AG10803 (cell line): ENCODE measurements at places on chromosomes 6 and 20.

DNA sequence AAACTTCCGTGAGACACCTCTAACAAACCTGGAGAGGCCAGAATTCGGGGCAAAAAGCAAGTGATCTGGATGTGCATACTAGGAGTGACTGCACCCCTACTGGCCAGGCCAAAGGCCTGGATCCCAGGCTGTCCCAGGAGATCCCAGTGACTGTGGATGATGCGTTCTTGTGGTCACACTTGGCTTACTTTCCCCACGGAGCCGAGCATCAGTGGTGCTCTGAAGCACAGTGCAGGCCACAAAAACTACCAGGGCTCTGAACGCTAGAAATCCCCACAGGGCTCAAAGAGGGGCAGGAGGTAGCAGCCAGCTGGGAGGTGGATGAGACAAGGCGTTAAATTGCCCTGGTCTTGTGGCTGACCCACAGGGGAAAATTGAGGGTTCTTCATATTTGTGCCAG lies 7.1 kb downstream of the TRIM26 start:
- DNase-seq: peak; percentile 35

- no peak for DNase-seq
These were observed 189.3 kb downstream of the TSHZ2 start for GRCh38 chr20:53161473-53161872.

- DNase-seq: no peak
These were observed 200.2 kb upstream of the ZNF217 start for GRCh38 chr20:53793783-53794383.

DNA sequence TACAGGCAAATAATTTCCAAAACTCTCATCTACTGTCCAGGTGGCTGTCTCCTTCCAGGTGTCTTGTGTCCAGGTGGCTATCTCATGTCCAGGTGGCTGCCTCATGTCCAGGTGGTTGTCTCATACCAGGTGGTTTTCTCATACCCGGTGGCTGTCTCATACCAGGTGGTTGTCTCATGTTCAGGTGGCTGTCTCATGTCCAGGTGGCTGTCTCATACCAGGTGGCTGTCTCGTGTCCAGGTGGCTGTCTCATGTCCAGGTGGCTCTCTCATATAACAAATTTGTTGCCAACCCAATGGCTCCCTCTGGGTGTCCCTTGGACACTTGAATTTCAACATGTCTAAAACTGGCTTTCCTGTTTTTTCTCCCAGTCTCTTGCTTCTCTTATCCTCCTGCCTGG lies 14.3 kb upstream of the SLC22A3 start:
- no peak for DNase-seq

DNA sequence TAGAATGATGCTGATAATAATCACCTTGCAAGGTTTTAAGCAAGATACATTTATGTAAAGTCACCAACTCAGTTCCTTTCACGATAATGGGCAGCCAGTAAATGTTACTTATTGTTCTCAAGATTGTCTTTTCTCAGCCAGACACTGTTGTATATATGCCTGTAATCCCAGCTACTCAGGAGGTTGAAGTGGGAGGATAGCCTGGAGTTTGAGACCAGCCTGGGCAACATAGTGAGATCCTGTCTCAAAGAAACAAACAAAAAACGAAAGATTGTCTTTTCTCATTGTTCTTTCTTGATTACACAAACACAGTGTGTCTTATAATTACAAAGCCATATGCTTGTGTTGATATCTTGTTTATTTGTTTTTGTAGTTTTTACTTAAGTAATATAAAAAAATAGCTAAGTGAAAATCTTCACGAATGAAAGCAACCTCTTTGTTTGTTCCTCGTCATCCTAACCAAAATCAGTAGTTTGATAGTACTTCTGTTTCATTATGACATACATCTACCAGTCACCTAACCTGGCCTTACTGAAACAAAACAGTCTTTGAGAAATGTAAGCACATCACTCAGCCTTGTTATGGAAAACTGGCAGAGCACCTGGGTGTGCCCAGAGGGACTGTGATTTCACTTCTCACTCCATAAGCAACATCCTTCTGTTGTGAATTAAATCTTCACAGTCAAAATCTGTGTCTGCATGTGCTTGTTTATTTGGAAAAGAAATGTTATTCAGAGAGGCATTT lies 436.2 kb upstream of the SOX4 start:
- no peak for DNase-seq

DNA sequence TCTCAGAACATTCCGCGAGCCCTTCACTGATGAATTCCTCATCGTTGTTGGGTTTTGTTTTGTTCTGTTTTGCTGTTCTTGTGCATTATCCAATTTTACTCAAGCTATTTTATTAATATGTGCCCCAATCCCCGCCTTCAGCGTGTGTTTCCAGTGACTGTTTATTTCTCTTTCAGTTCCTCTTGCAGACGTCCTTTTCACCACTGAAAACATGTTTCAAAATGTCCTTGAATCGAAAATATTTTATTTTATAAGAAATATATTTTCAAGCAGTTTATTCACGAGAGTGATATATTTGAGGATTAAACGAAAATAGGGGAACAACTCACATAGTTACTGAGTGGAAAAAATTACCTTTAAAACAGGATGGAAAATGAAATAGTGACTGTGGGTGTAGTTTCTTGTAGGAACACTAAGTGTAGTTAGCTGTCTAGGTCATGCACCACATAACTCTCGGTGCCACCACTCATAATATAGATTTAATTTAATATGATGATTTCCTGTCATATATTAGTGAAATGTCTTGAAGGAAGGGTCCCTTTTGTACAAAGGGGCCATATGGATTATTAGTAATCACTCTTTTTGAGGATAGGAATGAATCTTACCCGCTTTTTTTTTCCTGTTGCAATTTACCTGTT lies 45.3 kb upstream of the HDDC2 start:
- DNase-seq: no peak

DNA sequence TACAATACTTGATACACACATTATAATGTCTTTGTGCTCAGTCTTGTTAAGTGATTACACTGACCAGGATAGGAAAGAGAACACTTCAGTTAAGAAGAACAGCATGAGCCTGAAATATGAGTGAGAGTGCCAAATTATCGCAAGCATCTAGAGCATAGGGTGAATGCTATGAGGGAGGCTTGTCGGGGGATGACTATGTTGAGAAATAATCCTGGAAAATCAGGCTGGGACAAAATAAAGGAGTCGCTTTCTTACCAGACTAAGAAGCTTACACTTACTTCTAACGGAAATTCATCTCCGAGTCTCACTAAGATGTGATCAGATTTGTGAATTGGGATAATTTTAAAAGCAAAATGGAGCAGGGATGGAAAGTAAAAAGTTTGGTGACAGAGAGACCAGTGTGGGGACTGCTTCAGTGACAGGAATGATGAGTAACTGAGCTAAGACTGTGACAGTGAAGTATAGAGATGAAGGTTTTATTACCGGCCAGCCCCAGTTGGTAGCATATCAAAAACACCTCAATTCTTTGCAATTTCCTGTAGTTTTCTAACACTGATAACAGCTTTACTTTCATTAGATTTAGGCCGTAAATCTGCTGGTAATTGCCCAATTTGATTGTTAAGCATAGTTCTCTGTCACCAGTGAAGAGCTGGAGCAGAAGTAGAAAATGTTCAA lies 48.4 kb upstream of the DEFB112 start:
- DNase-seq: no peak

DNA sequence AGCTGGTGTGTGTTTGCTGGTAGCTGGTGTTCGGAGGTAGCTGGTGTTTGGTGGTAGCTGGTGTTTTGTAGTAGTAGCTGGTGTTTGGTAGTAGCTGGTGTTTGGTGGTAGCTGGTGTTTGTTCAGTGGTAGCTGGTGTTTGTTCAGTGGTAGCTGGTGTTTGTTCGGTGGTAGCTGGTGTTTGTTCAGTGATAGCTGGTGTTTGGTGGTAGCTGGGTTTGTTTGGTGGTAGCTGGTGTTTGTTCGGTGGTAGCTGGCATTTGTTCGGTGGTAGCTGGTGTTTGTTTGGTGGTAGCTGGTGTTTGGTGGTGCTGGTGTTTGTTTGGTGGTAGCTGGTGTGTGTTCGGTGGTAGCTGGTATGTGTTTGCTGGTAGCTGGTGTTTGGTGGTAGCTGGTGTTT lies 48.0 kb downstream of the BMP7 start:
- no peak for DNase-seq

DNA sequence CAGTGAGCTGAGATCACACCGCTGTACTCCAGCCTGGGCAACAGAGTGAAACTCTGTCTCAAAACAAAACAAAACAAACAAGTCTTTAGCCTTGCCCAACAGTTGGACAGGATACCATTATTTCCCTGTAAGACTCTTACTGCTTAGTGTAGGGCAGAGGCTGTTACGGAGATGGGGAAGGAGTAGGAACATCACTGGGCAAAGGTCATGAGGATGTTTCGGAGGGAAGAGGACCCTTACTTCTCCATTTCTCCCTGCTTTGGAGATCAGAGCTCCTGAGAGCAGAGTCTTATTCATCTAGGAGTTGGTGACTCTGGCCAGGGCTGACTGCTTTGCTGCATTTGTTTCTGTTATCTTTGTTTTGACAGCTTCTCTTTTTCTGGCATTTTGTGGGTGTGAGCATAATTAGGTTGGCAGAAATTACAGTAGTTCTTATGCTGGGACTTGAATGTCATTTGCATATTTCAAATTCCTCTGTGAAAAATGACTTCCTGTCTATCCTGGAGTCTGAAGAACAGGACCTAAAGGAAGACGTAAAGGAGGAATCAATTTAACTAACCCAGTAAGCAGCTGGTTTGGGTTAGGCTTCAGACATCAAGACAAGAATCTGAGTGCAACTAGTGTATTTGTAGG lies 89.0 kb downstream of the CDS2 start:
- peak; percentile 88 for DNase-seq

DNA sequence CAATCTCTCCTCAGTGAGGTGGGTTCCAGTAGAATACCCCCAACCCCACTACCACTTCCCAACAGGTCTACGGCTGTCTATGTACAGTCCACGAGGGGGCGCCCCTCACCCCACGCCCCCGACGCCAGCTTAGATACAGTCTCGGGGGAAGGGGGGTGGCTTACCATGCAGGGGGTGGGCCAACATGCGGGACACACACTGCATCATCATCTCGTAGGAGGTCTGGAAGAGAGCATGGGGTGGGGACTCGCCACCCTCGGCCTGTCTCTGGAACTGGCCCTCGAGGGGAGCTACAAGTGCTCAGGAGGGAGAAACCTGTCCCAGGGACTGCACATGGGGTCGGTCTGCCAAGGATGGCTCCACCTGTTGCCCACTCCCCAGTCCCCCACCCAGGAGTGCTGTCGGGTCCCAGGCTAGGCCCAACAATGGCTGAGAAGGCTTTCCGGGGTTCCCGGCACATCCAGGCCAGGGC lies 8.5 kb downstream of the MTCH1 start:
- no peak for DNase-seq

GRCh38 chr20:31603822-31604566 lies 1.1 kb upstream of the ID1 start:
- peak; percentile 87 for DNase-seq

- no peak for DNase-seq
These were observed 86.1 kb downstream of the MAP7 start for GRCh38 chr6:136464148-136464547.

DNA sequence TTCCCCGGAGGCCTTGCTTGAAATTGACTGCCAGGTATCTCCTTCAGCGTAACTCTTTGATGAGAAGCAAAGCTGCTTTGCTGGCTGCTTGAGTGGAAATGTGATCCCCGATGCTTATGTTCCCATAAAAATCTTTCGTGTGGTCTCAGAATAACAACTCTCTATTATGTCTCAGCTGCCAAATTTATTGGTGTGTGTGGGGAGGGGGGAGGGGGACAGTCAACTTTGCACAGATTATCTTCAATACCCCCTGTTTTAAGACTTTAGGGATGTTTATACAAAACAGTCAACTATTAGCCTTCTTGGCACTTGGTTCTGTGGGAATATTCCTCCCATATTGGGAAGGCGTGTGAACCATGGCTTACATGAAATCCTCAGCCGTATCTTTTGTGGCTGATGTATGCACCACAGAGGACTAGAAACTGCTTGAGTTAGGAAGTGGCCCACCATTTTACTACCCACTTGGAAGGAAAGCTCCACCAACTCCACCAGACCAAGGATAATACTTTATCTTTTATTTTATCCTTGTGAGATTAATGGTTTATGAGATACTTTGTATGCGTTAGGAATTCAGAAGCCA lies 101.5 kb upstream of the SLC24A3 start:
- DNase-seq: no peak

DNA sequence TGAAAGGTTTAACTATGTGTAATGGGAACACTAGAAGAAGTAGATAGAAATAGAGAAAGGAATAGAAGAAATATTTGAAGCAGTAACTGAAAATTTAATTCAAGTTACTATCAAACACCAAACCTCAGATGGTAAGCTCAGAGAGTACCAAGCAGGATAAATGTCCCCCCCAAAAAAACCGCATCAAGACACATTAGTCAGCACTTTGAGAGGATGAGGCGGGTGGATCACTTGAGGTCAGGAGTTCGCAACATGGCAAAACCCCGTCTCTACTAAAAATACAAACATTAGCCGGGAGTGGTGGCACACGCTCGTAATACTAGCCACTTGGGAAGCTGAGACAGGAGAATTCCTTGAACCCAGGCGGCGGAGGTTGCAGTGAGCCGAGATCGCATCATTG lies 253.1 kb downstream of the C6orf118 start:
- no peak for DNase-seq

- DNase-seq: no peak
These were observed 233.1 kb upstream of the ARID1B start for GRCh38 chr6:156544046-156544445.

DNA sequence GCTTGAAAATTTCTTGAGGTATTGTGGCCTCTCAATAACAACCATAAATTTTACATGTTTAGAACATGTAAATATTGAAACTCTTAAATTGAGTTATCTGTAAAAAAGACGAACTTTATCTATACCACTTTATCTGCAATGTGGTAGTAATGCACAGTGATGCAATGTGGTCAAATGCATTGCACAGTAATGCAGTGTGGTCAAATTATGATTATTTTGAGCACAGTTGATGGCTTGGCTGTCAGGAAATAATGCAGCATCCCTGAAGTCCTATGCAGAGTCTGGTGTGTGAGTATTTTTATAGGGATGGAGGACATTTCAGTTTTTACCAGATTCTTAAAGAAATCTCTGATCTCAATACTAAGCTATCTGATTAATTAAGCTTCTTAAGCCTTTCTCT lies 5.1 kb downstream of the TTK start:
- no peak for DNase-seq

DNA sequence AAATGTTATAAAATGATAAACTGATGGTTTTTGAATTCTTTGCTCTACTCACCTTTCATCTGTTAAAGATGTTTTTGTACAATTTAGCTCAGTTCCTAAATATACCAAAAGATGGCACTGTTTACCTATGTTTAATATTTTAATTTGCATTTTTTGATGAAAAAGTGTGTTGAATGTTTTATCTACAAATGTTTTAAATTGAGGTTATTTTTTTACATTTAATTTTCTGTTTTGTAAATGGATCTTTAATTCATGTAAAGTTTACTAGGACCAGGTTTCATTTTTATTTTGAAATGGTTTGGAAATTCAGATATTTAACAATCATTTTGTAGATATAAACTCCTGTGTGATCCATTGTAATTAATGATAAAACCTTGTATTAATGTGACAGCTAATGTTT lies 30.0 kb downstream of the CDKAL1 start:
- peak; percentile 23 for DNase-seq
